ENCODE measurements at places on chromosomes 2 and 18.

- DNase-seq = peak; percentile 81
Observed at GRCh38 chr2:127067620-127068350, 39.2 kb downstream of the BIN1 start.

DNA sequence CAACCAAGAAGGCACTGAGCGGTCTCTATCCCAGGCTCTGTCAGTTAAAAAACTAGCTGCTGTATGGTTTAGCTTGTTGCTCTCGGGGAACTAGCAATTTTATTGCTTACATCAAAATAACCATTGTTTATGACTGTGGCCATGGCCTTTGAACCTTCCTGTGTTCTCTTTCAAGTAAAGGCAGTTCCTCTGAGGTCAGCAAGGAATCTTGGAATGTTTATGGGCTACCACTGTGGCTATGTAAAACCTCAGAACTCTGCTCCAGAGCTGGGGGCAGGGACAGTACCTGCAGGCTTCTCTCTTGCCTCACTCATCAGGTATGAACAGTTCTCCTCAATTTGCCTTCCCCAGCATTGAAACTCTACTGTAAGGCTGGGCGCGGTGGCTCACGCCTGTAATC is 416.0 kb upstream of the NETO1 start:
- DNase-seq = no peak

DNA sequence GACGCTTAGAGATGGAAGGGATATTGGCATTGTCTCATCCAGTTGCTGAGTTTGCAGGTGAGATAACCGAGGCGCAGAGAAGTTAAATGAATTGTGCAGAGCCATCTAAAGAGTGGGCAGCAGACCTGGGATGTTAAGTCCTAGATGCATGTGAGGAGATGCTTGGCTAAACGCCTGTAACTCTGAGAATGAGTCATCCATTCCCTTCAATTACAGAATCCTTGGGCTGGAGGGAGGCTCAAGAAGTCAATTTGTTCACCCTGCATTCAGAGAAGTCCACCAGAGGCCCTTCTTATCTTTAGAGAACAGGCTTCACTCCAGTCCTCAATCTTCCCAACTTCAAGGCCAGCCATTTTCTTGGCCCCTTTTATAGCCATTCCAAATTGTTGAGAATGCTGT is 1.6 kb downstream of the EHD3 start:
- DNase-seq = no peak

DNA sequence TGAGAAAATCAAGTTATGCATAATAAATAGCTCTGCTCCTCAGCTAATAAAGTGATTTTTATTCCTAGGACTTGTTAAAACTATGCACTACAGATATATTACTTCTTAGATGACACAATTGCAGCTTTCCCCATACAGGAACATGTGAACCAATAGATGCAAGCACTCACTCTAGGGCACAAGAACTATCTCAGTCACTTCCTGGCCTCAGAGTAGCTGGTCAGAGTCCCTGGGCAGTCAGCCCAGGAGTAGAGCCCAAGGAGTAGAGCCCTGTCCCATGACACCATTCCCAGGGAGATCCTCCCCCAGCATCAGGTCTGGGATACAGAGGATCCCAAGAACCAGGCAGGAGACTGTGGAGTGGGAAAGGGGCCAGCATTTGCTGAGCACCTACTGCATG is 2.7 kb downstream of the TNS1 start:
- no peak for DNase-seq

DNA sequence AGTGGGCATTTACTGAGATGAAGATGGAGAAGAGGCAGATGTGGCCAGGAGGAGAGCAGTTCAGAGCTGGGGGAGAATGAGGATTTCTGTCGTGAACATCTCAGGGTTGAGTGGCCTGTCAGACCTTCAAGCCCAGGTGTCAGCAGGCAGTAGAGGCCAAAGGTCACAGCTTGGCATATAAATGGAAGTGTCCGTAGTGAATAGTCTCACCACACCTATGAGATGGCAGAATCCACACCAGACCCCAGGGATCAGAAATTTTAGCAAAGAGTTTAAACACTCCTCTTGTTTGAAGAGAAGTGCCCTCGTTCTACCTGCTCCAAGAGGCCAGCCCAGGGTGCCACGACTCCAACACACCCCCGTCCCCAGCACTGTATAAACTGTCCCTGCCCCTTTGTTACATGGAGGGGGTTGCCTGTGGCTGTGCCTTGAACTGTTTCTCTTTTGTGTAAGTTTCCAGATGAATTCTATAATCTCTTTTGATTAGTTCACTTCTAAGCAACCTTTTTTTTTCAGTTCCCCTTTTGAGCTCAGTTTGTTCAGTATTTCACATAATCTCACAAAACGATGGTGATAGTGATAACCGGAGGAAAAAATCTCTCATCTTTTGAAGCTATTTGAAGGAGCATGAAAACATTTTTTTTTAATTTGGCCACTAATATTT is 69.0 kb upstream of the TTC39C start:
- DNase-seq = no peak

GRCh38 chr18:77141401-77142118 is 9.0 kb upstream of the MBP start:
- DNase-seq = no peak

DNA sequence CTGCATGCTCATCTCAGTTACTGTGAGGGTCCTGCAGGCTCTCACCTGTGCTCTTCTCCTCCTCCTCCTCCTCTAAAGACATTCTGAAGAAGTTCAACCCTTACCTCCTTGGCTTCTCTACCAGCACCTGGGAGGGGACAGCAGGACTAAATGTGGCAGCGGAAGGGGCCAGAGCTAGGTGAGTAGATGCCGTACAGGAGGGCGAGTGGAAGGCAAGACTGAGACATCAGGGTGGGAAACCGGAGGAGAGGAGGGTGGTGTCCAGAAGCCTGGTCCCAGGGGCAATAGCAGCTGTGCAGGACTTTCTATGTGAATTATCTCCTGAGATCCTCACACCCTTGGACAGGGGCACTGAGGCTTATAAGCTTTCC is 124.9 kb downstream of the PLB1 start:
- no peak for DNase-seq

- DNase-seq = no peak
Observed at GRCh38 chr18:9530226-9531009, 55.1 kb downstream of the RALBP1 start.

Measured in activated CD4-positive, alpha-beta T cell treated with anti-CD3 and anti-CD28 coated beads, Interleukin-2, Interleukin-6, amounts not matched to agents 100 ng/mL and 50 ng/mL, durations not matched to agents 16 hours and 8 hours (primary cell).